Uterine smooth muscle cell (primary cell): ENCODE measurements at places on chromosomes 3 and 15. TPM values are rescaled to one million over a fixed set of nuclear protein-coding genes. Genes with fewer than 3 reads are reported as not detected.

The PPP1R2 gene
- 111 and 113 TPM in 2 replicates for total RNA-seq

The CDC25A gene
- 5.2 and 15.9 TPM in 2 replicates for total RNA-seq

The ZNF620 gene
- 0.87 and 1.1 TPM in 2 replicates for total RNA-seq

The SAMMSON gene
- 0.11 and 0.25 TPM in 2 replicates for total RNA-seq

The CRYGS gene
- 1.00 and 2.1 TPM in 2 replicates for total RNA-seq

The CILP gene
- under 0.01 and 0.12 TPM in 2 replicates for total RNA-seq

The MAP1A gene
- total RNA-seq, result 89.7 and 90.5 TPM in 2 replicates

The TIMMDC1 gene
- total RNA-seq, result 50.4 and 51.6 TPM in 2 replicates

The SLC12A1 gene
- not detected in 2 replicates for total RNA-seq

The IGF1R gene
- total RNA-seq, result 21.8 and 44.9 TPM in 2 replicates

The EAF1 gene
- 22.0 and 24.0 TPM in 2 replicates for total RNA-seq

The NANOGP8 gene
- total RNA-seq, result not detected in 2 replicates

The CHST13 gene
- total RNA-seq, result not detected in 2 replicates

The PAK6 gene
- under 0.01 TPM in 2 replicates for total RNA-seq

The GPR27 gene
- total RNA-seq, result 0.11 and 0.12 TPM in 2 replicates
